Foreskin keratinocyte (primary cell): ENCODE measurements at places on chromosomes 12 and 14.

DNA sequence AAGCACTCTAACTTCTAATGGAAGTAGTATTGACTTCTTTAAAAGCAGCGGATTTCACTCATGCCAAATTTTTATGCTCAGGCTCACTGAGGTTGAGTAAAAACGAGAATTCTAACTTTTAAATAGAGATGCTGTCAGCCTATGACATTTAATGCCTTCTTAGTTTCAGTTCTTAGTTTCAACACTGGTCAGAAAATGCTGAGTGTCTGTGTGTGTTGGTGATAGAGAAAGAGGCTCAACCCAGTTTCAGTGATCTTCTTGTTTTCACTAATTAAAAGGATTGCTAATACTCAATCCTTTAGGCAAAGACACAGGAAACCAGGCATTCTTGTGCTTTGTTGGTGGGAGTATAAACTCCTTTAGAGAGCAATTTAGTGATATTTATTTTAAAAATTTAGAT, 31.0 kb downstream of the PEBP1 start:
- DNase-seq, result no peak

DNA sequence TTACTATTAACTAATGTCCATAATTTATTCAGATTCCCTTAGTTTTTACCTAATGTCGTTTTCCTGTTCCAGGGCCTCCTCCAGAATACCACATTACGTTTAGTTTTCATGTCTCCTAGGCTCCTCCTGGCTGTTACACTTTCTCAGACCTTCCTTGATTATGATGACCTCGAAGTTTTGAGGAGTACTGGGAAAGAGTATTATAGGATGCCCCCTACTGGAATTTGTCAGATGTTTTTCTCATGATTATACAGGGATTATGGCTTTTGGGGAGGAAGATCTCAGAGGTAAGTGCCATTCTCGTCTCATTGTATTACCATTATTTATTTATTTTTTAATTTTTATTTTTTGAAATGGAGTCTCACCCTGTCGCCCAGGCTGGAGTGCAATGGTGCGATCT, 17.7 kb upstream of the C1S start:
- DNase-seq, result peak; percentile 47

GRCh38 chr12:108633534-108634248, at the start of gene SELPLG:
SELPLG (minus strand) TSS chr12:108633894; CDS start chr12:108624307, 9,587 bp downstream.
- no peak for DNase-seq

DNA sequence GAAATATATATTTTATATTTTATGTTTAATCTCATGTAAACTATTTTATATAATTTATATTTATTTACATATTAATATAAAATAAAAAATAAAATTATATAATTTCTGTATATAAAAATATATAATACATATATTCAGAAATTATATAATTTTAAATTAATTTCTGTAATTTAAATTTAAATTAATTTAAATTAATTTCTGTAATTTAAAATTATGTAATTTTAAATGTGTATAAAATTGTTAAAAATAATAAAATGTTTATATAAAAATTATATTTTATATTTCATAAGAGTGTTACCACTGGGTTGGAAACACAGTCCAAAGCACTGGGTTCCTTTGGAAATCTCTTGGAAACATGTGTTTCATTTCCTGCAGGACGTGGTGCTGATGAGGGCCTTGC, 94.6 kb downstream of the DNAH10 start:
- no peak for DNase-seq

GRCh38 chr14:57736391-57736790, 129.5 kb downstream of the SLC35F4 start:
- peak; percentile 17 for DNase-seq
